ENCODE measurements at places on chromosomes 1 and 21.

- no peak for DNase-seq
Measured at GRCh38 chr1:61539720-61540462, 185.1 kb downstream of the TM2D1 start.

GRCh38 chr1:2180297-2181245 lies 14.0 kb downstream of the FAAP20 start:
- DNase-seq, result no peak

DNA sequence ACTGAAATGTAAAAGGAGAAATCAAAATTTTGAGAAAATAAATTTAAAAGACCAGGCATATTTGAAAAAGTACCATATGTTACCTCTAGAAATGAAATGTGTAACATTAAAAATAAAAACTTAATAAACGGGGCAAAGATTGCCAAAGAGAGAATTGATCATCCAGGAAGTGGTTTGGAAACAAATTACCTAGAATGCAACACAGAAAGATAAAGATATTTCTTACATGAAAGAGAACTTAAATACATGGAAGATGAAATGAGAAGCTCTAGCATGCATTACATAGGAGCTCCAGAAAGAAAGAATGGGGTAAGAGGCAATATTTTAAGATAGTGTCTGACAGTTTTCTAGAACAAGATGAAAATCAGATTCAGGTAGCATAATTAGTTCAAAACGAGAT lies 235.9 kb upstream of the IRF2BP2 start:
- DNase-seq, result no peak

- no peak for DNase-seq
Measured at GRCh38 chr1:172287208-172287607, 133.3 kb upstream of the C1orf105 start.

- DNase-seq, result no peak
Measured at GRCh38 chr1:1212780-1213344, 1.1 kb downstream of the TNFRSF4 start.

- no peak for DNase-seq
Measured at GRCh38 chr1:109959974-109960744, 24.4 kb upstream of the AHCYL1 start.

- DNase-seq, result no peak
Measured at GRCh38 chr21:14115646-14116045, 95.1 kb downstream of the LIPI start.

GRCh38 chr1:221727146-221728036 lies 14.5 kb downstream of the DUSP10 start:
- no peak for DNase-seq

- no peak for DNase-seq
Measured at GRCh38 chr1:162357681-162358266, 18.9 kb downstream of the SPATA46 start.

DNA sequence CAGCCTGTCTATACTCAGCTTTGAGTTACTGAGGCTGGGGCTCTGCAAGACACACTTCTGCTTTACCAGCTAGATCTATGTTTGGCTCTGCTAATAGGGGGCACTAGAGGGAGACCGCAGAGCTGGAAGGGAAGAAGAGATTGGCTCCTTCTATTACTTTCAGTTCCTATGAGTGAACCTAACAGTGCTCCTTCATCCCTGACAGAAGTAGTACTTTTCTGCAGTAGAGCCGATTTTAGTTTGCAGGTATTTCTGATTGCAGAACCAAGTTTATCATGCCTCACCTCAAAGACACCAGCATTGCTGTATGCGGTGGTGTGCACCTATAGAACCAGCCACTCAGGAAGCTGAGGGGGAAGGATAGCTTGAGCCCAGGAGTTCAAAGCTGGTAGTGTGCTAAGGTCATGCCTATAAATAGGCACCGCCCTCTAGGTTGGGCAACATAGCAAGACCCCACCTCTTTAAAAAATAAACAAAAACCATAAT lies 5.7 kb upstream of the ZDHHC18 start:
- no peak for DNase-seq

GRCh38 chr1:232426801-232427200 lies 203.1 kb downstream of the SIPA1L2 start:
- DNase-seq, result no peak

- DNase-seq, result no peak
Measured at GRCh38 chr1:236141447-236142252, 689 bp upstream of the GPR137B start.

DNA sequence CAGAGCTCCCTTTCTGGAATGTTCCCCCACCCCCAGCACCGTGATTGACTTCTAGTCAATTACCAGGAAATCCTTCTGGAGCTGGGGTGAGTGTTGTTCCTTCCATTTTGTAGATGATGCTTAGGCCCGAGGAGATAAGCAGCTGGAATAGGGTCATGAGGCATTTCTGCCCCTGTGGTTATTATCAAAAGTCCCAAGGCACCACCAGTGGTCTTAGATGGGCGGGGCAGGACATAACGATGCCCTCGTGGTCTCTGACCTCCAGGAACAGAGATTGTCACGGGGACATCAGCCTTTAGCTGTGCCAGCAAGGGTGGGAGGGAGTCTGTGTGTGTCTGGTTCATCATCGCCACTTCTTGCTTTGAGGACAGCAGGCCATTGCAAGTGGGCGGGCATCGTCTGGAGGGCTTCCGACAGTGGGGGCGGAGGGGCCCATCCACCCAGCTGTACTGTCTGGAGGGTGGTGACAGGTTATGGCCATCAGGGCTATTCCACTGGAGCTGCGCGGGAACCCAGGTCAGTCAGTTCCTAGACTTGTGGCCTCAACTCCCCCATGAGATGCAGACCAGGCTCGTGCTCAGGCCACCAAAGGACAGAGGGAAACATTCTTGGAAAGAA lies 22.6 kb downstream of the TNFRSF8 start:
- no peak for DNase-seq

DNA sequence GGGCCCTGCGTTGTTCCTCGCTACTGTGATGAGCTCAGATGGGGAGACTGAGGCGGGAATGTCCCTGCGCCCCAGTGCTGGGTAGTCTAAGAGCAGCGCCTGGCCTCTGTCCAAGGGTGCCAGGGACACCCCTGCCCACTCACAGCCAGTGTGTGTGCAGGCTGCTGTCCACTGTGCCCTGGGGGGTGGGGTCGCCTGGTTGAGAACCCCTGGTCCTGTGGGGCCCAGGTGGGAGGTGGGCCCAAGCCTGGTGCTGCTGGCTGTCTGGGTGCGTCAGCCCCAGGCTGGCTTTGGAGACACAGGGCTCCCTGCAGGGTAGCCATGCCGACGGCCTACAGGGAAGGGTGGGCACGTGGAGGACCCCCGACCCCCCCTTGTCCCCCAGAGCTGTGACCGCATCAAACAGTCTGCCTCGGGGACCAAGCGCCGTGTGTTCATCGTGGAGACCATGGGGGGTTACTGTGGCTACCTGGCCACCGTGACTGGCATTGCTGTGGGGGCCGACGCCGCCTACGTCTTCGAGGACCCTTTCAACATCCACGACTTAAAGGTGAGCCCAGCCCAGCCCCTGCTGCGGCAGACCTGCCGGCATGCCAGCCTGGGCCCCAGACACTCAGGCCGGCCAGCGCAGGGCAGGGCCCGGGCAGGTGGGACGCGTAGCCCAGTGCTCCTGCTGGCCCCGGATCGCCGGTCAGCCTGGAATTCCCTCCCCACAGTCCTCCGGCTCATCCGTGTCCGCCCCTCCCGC lies 14.9 kb downstream of the CFAP410 start:
- no peak for DNase-seq

- DNase-seq, result no peak
Measured at GRCh38 chr1:157455318-157455717, 97.0 kb downstream of the FCRL5 start.

GRCh38 chr1:186958520-186958919 lies 129.8 kb downstream of the PLA2G4A start:
- DNase-seq, result no peak

- DNase-seq, result no peak
Measured at GRCh38 chr1:229158341-229158921, 112.5 kb upstream of the RAB4A start.

DNA sequence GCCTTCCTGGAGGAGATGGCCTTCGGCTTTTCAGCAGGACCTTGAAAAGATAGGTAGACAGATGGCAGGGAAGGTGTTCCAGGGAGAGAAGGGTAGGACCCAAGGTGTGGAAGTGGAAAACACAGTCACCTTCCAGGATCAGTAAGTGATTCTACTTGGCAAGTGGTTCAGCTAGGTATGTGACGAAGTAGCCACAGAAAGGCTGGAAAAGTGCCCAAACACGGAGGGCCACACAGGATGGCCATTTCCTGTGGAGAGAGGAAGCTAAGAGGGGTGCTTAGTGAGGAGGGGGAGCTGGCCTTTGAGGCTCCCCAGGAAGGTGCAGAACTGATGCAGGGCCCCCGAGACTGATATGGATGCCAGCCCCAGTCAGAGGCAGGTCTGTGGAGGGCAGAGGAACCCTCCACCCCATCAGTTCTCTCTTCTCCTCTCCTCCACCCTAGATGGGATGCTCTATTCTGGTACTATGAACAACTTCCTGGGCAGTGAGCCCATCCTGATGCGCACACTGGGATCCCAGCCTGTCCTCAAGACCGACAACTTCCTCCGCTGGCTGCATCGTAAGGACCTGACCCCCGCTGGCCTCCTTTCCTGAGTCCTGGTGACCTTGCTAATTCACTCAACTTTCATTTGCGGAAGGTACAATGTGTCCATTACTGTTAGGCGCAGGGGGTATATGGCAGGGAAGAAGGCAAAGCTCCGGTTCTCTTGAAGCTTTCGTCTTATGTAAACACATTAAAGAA lies 6.8 kb downstream of the SEMA4A start:
- no peak for DNase-seq

DNA sequence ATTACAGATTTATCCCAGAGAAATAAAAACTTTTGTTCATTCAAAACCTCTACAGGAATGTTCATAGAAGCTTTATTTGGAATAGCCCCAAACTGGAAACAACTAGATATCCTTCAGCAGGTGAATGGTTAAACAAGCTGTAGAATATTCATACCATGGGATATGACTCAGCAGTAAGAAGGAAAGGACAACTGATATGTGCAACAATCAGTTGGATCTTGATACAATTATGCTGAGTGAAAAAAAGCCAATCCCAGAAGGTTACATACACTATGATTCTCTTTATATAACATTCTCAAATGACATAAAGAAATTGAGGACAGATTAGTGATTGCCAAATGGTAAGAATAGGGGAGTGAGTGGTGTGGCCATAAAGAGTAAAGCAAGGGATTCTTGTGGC lies 376.7 kb downstream of the S1PR1 start:
- DNase-seq, result no peak

- DNase-seq, result no peak
Measured at GRCh38 chr1:21299780-21300395, 9.6 kb upstream of the ECE1 start.

DNA sequence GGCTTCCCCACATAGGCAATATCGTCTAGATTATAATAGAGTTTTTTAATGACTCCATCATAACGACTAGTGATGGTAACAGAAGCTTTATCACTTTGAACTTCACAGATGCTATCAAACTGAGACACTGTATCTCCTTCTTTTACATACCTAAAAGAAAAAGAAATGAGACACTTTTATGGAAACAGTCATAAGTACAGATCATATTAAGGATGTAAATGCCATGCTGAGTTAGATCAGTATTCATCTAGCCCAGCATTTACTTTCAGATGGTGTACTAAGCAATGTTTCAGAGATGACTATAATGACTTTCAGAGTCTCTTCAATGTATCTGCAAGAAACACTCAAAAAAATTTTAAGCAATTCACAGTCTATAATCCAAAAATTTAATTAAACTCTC lies 18.9 kb downstream of the DBT start:
- DNase-seq, result no peak

- no peak for DNase-seq
Measured at GRCh38 chr1:203173011-203173555, 2.5 kb downstream of the MYBPH start.

- DNase-seq, result no peak
Measured at GRCh38 chr1:85313888-85314696, 37.7 kb upstream of the BCL10 start.

GRCh38 chr1:5914676-5915365 lies 77.4 kb downstream of the NPHP4 start:
- no peak for DNase-seq

- DNase-seq, result no peak
Measured at GRCh38 chr1:53502641-53503432, 43.6 kb downstream of the DMRTB1 start.

DNA sequence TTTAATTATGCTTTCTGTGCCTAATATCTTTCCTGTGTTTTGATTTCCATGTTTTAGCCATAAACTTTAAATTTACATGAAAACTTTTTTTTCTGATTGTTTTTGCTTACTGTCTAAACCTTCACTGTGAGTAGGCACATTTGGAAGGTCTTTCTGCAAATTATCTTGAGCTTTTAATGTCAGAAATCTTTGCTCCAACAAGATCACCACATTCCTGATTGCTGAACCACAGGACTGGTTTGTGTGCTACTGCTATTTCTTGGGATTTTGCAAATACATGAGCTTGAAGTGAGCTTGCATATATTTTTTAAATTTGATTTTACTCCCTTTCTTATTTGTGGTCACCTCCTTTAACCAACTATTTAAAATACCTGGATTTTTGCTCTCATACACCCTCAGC lies 61.3 kb downstream of the PTBP2 start:
- DNase-seq, result no peak

GRCh38 chr1:2628191-2628932 lies 4.5 kb downstream of the MMEL1 start:
- DNase-seq, result no peak

GRCh38 chr1:235004276-235004675 lies 124.4 kb downstream of the TOMM20 start:
- DNase-seq, result no peak

- no peak for DNase-seq
Measured at GRCh38 chr1:33015216-33015615, 21.5 kb downstream of the AK2 start.

DNA sequence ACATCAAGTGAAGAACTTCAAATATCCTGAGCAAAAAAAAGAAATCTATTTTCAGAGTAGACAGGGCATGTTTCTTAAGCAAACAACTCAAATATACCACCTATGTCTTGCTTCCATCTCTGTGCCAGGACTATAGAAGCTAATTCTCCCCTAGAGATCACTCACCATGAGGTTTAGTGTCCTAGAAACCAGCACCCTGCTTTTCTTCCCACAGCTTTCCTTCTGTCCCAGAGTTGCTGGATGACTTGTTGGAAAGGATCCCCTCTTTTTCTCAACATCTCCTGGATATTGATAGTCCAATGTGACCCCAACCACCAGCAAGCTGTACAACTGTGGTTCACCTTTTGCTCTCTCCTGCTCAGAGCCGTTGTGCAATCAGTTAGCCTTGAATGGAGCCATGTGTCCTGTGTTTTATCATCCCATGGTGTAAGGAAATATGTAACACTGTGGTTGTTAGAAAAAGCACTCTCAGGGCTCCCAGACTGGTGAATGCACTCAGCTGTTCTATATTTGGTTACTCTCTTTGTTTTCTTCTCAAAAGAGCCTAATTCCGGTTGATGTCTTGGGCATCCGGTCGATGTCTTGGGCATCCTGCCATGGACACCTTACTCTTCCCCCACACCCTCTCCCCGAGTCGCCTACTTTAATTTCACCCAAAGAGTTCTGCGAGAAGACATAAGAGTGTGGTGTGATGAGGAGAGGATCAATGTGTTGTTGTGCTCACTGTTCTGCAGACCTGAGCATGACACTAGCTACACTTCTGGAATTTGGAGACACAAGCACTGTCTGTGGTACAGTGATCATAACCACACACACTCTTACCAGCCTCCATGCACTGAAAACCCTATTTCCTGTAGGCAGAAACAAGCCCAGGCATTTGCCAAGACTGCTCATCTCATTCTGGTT lies 1.7 kb downstream of the TNFSF4 start:
- no peak for DNase-seq

Measured in esophagus squamous epithelium (tissue), 5 donors.